NCI-H1092 (cell line): ENCODE measurements at places on chromosomes 4 and X.

DNA sequence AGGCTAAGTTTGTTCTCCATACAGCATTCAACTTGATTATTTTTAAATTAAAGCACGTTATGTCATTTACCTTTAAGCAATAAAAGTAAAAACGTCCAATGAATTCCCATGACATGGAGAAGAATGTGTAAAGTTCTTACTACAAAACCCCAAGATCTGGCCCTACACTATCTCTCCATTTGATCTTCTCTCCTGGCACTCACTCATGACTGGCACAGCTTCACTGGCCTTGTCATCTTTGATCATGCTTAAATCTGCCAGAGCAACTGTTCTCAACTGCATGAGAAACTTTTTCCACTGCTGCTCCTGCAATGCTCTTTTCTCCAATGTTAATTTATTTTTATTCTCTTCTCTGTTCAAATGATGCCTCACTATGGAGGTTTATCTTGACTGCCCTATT lies 1109.0 kb upstream of the IGFBP7 start:
- no peak for DNase-seq

- DNase-seq: no peak
These were observed 734 bp upstream of the SH3TC1 start for GRCh38 chr4:8198206-8198905.

- DNase-seq: no peak
These were observed 314.5 kb upstream of the RASGEF1B start for GRCh38 chr4:81786063-81786763.

DNA sequence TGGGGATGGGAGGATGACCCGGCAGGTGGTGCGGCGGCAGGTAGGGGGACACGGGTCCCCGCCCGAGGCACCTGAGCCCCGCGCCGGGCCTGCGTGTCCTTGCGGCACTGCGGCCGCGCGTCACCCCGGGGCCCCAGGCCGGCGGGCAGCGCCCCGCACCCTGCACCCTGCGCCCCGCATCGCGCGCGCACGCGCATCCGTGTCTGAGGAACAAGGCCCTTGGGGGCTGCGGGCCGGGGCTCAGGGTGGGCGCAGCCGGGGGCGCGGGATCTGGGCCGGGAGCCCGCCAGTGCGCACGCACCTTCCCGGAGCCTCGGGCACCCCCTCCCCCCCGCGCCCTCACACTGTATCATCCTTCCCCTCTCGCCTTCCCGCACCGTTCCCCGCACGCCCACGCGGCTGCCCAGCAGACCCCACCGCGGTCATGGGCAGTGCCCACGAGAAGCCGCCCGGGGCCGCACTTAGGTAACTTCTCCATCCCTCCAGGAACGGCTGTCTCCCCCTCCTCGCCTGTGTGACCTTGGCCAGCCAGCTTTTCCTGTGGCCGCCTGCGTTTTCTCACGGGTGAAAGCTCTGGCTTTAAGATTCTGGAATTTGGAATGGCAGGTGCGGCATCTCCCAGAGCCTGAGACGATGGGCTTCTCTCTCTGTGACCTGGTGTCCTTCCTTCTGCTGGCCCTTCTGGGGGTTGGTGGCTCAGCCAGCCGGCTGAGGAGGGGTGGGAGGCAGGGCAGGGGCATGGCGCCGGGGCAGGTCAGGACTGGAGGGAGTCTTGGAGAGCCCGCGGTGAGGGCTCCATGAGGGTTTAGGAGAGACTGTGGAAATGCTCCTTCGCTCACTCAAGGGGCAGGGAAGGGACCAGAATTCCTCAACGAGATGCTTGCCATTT lies 748 bp downstream of the ATP2B3 start:
- DNase-seq: no peak

DNA sequence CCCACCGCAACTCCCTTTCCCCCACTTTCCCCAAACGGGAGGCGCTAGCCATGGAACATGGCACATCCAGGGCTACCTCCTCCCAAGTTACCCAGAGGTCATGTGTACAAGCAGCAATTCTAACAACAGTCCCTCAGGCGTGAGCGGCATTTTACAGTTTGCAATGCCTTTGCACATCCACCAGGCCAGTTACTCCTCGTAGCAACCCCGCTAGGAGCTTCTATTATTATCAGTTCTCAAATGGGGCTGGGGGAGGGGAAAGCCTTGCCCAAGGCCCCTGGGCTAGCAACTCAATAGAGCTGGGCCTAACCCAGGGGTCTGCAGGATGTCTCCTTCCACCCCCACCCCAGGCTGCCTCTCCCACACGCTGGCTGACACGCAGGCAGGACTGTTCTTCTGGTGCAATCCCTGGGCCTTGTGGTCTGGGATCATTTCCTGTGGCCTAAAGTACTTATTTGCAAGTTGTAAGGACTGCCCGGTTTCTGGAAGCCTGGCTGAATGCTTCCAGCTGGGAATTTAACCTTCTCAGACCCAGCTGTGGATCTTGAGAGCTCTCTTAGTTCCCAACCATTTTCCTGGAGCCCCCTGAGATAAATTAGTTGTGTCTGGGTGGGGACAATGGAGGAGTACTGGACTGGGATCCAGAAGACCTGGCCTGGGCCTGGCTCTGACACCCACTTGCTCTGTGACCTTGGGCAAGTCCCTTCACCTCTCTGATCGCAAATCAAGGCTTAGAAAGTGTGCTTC lies 27.7 kb downstream of the PJA1 start:
- DNase-seq: no peak

DNA sequence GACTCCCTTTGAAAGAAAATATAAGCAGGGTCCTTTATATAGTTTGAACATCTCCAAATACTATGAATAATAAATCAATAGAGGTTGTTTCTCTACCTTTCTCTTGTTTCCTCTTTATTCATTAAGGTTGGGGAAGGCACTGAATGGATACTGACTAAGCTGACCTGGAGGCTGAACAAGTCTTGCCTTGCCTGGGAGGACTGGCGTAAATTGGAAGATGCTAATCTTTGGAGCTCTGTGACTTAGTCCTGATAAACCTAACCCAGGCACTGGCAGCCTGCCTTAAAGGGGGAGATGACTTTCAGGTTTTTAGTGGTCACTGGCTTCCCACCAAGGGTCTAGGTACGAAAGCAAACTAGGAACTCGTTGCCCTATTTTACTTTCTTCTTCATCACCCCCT lies 10.5 kb downstream of the CCDC160 start:
- no peak for DNase-seq

DNA sequence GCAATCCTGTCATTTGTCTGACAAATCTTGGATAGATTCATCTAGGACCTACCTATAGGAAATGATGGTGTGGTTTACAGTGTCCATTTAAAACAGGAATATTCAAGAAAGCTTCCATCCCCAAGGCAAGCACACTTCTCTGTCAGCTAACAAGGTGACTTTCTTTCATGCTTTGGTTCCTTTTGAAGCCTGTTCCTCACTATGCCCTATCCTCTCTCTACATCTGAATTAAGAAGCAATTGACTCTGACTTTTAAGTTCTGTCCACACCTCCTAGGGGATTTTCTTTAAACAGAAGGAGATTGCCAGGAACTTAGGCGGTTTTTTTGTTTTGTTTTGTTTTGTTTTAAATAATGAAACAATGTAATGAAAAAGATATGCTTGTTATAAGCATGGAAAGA lies 1181.4 kb upstream of the TENM3 start:
- no peak for DNase-seq

GRCh38 chr4:73446336-73446938 lies 10.4 kb downstream of the AFP start:
- peak; percentile 34 for DNase-seq

- no peak for DNase-seq
These were observed 66.1 kb downstream of the KLHL4 start for GRCh38 chrX:87583679-87584078.

GRCh38 chr4:183599690-183600089 lies 59.3 kb downstream of the RWDD4 start:
- no peak for DNase-seq

DNA sequence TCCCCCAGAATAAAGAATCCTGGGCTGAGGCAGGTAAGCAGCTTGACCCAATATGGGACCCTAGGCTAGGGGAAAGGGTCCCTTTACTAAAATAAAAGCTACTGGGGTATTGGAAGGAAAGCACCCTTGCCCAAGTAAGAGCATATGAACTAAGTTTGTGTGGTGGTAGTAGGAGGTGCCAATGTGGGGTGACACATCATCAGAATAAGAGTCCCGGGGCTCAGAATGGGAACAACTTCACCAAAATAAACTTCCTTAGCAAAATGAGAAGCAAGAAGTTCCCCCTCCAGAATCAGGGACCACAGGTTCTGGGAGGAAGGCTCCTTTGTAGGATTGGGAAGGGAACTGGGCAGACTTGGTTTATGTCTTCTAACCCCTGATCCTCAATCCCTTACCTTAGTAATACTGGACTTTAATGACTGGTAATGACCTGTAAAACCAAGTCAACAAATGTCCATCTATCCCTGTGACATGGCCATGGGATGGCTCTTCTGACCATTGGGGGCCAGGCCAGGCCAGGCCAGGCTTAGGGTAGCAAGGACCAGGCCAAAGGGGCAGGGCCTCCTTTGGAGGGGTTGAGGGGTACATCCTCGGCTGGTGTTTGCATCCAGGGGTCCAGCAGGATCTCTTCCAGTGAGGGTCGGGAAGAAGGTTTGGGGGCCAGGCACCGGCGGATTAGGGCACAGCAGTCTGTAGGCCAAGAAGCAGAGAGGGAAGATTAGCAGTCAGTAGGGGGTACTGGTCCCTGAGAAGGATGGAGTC lies 2.3 kb upstream of the SLC35A2 start:
- no peak for DNase-seq

DNA sequence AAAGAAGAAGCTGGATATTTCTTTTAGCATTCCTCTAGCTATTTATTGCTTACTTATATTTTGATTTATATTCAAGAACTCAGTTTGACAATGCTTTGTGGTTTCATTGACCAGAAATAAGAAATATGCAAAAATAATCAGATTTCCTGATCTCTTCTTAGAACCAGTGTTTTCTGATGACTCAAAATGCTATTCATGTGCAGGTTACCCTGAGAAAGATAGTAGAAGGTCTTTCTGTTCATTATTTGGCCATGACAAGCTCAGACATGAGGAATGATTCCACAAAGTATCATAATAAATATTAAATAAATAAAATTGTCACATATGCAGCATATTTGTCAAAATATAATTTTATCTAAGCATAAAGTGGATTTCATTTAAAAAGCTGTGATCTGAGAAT lies 24.1 kb downstream of the ADH7 start:
- DNase-seq: no peak

- DNase-seq: no peak
These were observed 1.3 kb downstream of the PRR32 start for GRCh38 chrX:126820700-126821420.

GRCh38 chr4:181372014-181372413 lies 871.2 kb upstream of the TENM3 start:
- no peak for DNase-seq
